T-helper 17 cell (primary cell): ENCODE measurements at places on chromosomes 16 and 17.
A peak's percentile ranks its signal among the peaks of the same experiment; 100 is the strongest.

GRCh38 chr16:11105038-11105903 lies 150.7 kb downstream of the SOCS1 start:
- no peaks in the 10 kb centered on the region for H3K36me3 ChIP-seq
- no peaks in the 10 kb centered on the region for H3K27me3 ChIP-seq

DNA sequence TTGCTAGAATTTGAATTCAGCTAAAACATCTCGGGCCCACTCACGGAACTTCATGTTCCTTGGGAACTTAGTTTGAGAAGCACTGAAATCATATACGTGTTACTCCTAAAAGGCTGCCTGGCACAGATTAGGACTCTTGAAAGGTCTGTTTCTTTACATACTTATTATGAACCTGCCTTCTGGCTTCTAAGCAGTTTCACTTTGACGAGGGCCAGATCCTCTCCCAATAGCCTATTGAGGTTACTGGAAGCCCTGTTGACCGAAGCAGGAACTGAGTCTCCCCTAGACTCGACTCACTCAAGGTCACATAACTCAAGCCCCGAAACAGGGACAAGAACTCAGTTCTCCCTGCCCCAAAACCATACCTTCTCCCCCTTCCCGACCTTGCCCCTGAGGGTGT lies 121.9 kb upstream of the PLCG2 start:
- H3K36me3 ChIP-seq: peaks cover 12% of the 10 kb centered on the region
- H3K27me3 ChIP-seq: no peaks in the 10 kb centered on the region
- peaks cover 16% of the 10 kb centered on the region for H3K4me1 ChIP-seq
- no peak for DNase-seq
- no peak overlapping the region for H3K4me3 ChIP-seq

- H3K36me3 ChIP-seq: peaks cover 2% of the 10 kb centered on the region
- H3K4me1 ChIP-seq: peaks cover 45% of the 10 kb centered on the region
- H3K27ac ChIP-seq: peak overlapping the region; percentile 97
- H3K27me3 ChIP-seq: peaks cover 8% of the 10 kb centered on the region
- H3K4me3 ChIP-seq: no peak overlapping the region
Observed at GRCh38 chr17:21289902-21290571, 5.5 kb downstream of the MAP2K3 start.

GRCh38 chr16:50126183-50126582 lies 26.9 kb upstream of the TENT4B start:
- H3K27ac ChIP-seq: no peak overlapping the region
- peaks cover 5% of the 10 kb centered on the region for H3K4me1 ChIP-seq
- peaks cover 2% of the 10 kb centered on the region for H3K36me3 ChIP-seq
- no peak overlapping the region for H3K4me3 ChIP-seq
- no peak for DNase-seq

DNA sequence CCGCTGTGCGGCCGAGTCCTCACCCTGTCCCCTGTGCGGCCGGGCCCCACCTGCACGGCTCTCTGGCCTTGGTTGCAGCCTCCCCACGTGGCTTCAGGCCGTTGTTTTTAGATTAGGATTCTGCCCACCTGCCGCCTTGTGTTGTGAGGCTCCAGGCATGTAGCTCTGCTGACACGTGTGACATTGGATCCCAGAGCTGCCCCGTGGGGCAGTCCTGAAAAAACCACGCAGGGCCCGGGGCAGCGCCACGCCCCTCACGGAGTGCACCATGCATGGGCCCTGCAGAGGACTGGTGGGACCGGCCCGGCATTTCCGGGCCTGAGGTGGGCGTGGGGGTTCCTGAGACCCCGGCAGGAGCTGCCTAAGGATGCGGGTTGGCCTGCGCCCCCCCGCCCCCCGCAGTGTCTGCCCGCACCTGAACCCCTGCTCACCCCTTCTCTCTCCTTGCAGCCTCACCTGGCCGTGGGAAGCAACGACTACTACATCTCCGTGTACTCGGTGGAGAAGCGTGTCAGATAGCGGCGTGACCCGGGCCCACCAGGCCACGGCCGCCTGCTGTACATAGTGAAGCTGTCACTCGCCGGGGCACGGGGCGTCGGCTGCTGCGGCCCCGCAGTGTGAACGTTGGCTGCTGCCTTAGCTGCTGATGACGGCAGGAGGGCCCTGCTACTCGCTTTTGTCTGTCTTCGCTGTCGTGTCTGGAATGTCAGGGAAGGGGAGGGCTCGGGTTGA lies 27.7 kb upstream of the CHMP6 start:
- peaks cover 3% of the 10 kb centered on the region for H3K4me1 ChIP-seq
- no peak for DNase-seq
- no peaks in the 10 kb centered on the region for H3K27me3 ChIP-seq
- H3K4me3 ChIP-seq: no peak overlapping the region

DNA sequence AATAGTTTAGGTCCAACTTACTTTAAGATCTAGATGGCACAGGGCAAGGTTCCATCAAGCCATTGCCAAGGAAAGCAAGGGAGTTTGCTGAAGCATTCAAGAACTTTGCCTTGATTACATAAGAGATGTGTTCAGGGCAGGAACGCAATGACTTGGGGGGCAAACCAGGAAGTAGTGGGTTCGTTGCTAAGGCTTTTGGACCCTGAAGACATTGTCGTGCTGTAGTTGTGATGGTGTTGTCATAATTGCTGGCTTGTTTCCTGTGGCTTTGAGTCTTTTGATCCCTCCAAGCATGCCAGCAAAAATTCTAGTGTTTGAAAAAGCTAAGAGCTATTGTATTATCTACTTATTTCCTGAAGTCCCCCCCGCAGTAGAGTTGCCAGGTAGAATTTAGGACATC lies 70.7 kb upstream of the HNF1B start:
- no peaks in the 10 kb centered on the region for H3K36me3 ChIP-seq
- no peak overlapping the region for H3K27ac ChIP-seq
- no peak for DNase-seq

DNA sequence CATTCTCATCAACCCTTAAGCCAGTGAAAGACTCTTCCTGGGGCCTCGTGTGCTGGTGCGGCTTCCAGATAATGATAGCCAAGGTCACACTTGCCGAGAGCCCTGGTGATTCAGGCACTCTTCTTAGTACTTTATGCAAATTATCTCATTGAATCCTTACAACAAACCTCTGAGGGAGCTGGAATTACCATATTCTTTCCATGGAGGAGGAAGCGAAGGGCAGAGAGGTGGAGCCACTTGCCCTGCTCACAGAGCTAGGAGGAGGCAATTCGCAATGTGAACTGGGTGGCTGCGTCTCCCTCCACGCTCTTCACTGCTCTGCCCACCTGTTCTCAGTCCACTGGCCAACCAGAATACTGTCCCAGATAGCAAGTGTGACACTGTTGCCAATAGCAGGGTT lies 409.7 kb downstream of the SNX29 start:
- H3K4me3 ChIP-seq: no peak overlapping the region
- peaks cover 4% of the 10 kb centered on the region for H3K36me3 ChIP-seq
- peaks cover 15% of the 10 kb centered on the region for H3K4me1 ChIP-seq
- no peak for DNase-seq

DNA sequence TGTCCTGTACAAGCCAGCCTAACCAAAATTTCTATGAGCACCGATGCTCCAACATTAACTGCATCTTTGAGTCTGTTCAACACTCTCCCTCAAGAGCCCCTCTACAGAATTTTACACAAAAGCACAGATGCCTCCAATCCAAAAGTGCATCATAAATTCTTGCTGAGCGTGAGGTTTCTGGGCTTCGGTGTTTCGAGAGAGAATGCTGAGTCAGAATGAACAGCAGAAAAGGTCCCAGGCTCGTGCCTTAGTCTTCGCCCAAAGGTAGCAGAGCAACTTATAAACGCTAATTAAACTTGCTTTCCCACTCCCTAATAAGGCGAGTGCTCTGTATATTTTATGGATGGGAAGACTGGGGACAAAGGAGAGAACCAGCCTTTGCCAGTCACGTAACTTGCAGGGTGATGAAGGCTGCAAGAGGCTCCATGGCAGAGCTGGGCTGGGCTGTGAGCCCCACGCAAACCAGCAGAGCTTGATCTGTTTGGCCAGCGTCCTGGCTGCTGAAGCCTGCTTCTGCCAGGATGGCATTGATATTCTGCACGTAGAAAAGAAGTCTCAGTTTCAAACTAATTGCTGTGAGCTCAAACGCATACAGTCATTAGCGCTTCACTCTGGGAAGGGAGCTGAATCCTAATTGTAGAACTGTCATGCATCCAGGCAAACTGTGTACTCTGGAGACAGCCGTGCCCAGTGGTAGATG lies 138.5 kb downstream of the DNAH9 start:
- no peak overlapping the region for H3K27ac ChIP-seq
- no peak for DNase-seq
- H3K27me3 ChIP-seq: no peaks in the 10 kb centered on the region
- no peaks in the 10 kb centered on the region for H3K4me1 ChIP-seq
- no peak overlapping the region for H3K4me3 ChIP-seq

- H3K27ac ChIP-seq: no peak overlapping the region
- peaks cover 7% of the 10 kb centered on the region for H3K4me1 ChIP-seq
- no peak overlapping the region for H3K4me3 ChIP-seq
- H3K27me3 ChIP-seq: no peaks in the 10 kb centered on the region
- DNase-seq: no peak
- no peaks in the 10 kb centered on the region for H3K36me3 ChIP-seq
Observed at GRCh38 chr17:78441271-78441971, 63.0 kb downstream of the PGS1 start.

- peak overlapping the region; percentile 93 for H3K4me3 ChIP-seq
- no peaks in the 10 kb centered on the region for H3K27me3 ChIP-seq
- H3K27ac ChIP-seq: peak overlapping the region; percentile 83
Observed at GRCh38 chr17:29588017-29588561, 1.4 kb downstream of the GIT1 start.

- H3K4me1 ChIP-seq: peaks cover 34% of the 10 kb centered on the region
- peaks cover under 1% of the 10 kb centered on the region for H3K36me3 ChIP-seq
- H3K27ac ChIP-seq: peak overlapping the region; percentile 95
- H3K27me3 ChIP-seq: no peaks in the 10 kb centered on the region
- DNase-seq: no peak
- H3K4me3 ChIP-seq: no peak overlapping the region
Observed at GRCh38 chr16:67241008-67241900, 6.0 kb downstream of the FHOD1 start.

- no peaks in the 10 kb centered on the region for H3K36me3 ChIP-seq
- no peaks in the 10 kb centered on the region for H3K4me1 ChIP-seq
- H3K27me3 ChIP-seq: no peaks in the 10 kb centered on the region
- DNase-seq: no peak
- H3K27ac ChIP-seq: no peak overlapping the region
- H3K4me3 ChIP-seq: no peak overlapping the region
Observed at GRCh38 chr16:65834688-65835087, 531.8 kb upstream of the CDH5 start.

- H3K36me3 ChIP-seq: peaks cover 2% of the 10 kb centered on the region
- H3K4me1 ChIP-seq: peaks cover 21% of the 10 kb centered on the region
- no peak overlapping the region for H3K27ac ChIP-seq
- H3K27me3 ChIP-seq: no peaks in the 10 kb centered on the region
- no peak overlapping the region for H3K4me3 ChIP-seq
- no peak for DNase-seq
Observed at GRCh38 chr17:42835732-42836131, 2.5 kb downstream of the PSME3 start.

DNA sequence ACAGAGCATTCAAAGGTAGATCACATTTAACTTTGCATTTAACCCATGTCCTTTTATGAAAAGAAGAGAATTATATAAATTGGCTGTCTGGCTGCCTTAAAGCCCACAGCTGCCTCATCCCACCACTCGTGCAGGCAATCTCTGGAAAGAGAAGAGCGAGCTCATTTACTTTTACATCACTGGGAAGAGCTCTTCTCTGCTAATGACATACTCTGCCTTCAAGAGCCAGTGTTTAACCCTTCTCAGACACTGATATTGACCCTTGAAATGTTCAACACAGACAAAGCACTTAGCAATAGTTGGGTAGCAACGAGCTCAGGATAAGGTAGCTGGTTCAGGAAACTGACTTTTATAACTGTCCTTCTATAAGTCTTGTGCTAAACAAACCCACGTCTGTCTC lies 6.8 kb downstream of the KRT38 start:
- no peak overlapping the region for H3K27ac ChIP-seq
- H3K4me1 ChIP-seq: no peaks in the 10 kb centered on the region
- no peaks in the 10 kb centered on the region for H3K36me3 ChIP-seq
- H3K27me3 ChIP-seq: peaks cover 12% of the 10 kb centered on the region
- no peak for DNase-seq

DNA sequence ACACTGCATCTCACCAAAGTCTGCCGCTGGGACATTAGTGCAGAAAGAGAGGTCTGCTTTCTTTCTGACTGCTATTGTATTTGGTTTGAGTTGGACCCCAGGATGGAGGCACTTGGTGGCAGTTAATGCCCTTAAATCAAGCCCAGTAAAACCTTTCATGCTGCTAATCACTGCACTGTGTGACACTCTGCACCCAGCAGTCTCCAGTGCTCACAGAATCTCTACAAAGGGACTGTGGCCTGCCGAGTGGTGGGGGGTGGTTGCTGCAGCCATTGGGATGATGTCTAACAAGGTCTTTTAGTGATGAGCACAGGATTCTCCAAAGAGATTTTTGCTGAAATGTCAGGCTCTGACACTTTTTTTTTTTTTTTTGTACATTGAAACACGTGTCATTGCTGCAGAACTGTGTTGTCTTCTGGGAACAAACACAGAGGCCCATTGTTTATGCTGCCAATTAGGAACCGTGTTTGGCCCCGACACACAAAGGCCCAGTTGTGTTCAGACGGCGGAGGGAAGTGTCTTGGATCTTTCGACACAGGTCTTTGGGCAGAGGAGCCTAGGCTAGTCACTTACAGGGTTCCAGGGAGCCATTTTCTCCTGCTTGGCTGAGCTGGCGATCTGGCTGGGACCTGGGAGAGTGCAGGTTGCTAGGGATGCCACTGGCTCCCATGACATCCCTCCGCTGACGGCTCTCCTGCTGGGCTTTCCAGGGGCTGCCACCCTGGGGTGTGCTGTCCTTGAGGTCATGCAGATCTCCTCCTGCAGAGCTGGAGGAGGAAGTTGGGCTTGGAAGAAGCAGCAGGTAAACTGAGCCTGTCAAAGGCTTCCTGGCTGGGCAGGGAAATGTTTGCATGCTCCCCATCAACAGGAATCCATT lies 16.2 kb upstream of the TNRC6C start:
- H3K36me3 ChIP-seq: peaks cover 3% of the 10 kb centered on the region
- no peak for DNase-seq
- H3K4me3 ChIP-seq: no peak overlapping the region
- H3K4me1 ChIP-seq: peaks cover 2% of the 10 kb centered on the region
- H3K27me3 ChIP-seq: peaks cover 21% of the 10 kb centered on the region

DNA sequence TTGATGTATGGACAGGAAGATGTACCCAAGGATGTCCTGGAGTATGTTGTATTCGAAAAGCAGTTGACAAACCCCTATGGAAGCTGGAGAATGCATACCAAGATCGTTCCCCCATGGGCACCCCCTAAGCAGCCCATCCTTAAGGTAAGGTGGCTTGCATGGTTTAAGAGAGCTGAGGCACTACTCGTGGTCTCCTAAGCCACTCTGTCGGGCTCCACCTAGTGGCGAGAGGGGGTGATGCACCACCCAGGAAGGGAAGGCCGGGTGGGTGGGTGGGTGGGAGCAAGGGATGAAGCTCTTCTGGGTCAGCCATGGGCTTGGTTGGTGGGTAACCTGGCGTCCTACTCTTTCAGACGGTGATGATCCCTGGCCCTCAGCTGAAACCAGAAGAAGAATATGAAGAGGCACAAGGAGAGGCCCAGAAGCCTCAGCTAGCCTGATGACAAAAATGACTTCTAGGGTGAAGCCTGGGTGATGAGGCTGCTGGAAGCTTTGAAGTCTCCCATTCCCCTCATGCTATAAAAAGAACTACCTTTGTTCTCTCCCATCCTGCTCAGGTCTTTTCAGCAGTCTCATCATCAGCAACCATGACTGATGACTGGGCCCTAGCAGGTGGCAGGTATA lies 21.5 kb downstream of the GPR179 start:
- peak overlapping the region; percentile 51 for H3K27ac ChIP-seq
- H3K4me3 ChIP-seq: no peak overlapping the region
- peak; percentile 49 for DNase-seq
- H3K4me1 ChIP-seq: peaks cover 6% of the 10 kb centered on the region
- no peaks in the 10 kb centered on the region for H3K36me3 ChIP-seq

- no peaks in the 10 kb centered on the region for H3K36me3 ChIP-seq
- H3K27ac ChIP-seq: no peak overlapping the region
- H3K4me3 ChIP-seq: peak overlapping the region; percentile 84
- peaks cover 5% of the 10 kb centered on the region for H3K27me3 ChIP-seq
- H3K4me1 ChIP-seq: peaks cover 30% of the 10 kb centered on the region
Observed at GRCh38 chr17:42537826-42538451, 1.9 kb downstream of the NAGLU start.
